Activated effector memory CD4-positive, alpha-beta T cell treated with Interleukin-2 at 50 U/mL for 16 hours (primary cell): ENCODE measurements at places on chromosomes 5 and 9.

DNA sequence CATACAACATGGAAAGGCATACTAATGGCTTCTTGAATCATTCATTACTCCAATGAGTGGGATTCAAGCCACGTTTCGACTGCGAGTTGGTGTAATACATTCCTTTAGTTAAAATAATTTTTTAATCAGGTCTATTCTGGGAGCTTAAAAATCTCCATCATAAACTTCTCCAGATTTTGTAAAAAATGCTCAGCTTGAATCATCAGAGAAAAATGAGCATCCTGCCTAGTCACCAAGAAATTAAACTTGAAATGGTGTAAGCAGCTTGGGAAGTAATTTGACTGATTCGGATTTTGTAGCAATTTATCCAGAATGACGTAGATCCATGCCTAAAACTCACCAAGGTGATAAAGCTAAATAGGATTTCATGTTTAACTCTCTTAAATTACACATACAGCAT, 165.7 kb downstream of the SLCO4C1 start:
- DNase-seq, result no peak

- DNase-seq, result no peak
These were observed 8.2 kb upstream of the AK1 start for GRCh38 chr9:127885508-127886281.

- DNase-seq, result no peak
These were observed 74.7 kb downstream of the VAV2 start for GRCh38 chr9:133917375-133917774.

DNA sequence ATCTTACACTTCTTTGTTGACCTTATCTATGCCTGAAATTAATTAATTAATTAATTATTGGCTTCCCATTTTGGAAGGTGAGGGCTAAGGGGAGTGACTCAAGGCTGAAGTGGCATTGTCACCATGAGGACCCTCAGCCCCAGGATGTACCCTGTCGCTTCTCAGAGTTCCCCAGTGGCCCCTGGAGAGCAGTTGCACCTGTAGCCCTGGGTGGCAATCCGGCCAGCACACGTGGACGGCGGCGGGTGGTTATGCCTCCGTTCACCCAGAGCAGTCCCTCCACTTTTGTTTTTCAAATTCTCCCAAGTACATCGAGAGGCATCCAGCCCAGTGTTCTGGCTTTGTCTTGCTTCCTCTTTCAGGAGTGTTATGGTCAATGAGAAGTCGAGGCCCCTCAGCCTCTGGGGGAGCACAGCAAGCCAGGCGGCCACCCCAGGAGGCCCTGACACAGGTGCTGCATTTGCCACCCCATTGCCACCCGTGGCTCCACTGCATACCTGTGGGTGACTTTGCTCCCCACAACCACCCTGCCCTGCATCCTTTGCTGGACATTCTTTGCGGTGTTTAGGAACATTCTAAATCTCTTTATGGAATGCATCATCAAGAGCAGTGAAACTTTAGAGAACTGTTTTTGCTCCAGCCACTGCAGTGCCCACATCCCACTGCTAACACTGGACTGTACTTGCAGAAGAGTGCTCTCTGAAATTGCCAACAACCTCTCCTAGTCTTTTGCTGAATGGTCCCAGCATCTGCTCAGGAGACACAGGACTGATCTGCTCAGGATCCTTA, 11.5 kb upstream of the IRX2 start:
- no peak for DNase-seq

DNA sequence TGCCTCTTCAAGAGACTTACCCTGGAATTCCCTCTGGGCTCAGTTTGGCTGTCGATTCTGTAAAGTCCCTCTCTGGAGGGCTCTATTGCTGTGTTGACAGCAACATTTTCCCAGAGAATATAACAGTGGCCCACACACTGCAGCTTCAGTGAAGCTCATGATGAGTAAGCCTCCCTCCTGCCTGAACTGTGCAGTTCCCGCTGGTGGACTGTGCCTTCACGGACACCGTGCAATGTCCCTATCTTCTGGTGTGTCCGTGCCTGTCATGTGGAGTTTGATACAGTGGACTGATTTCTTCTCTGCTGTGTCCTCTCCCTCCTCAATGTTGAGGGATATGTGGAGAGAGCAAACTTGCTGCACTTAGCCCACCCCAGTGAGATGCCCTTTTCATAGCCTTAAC, 109.0 kb downstream of the NTRK2 start:
- no peak for DNase-seq

- DNase-seq, result peak; percentile 11
These were observed 6.7 kb upstream of the WNT8A start for GRCh38 chr5:138077064-138077696.

DNA sequence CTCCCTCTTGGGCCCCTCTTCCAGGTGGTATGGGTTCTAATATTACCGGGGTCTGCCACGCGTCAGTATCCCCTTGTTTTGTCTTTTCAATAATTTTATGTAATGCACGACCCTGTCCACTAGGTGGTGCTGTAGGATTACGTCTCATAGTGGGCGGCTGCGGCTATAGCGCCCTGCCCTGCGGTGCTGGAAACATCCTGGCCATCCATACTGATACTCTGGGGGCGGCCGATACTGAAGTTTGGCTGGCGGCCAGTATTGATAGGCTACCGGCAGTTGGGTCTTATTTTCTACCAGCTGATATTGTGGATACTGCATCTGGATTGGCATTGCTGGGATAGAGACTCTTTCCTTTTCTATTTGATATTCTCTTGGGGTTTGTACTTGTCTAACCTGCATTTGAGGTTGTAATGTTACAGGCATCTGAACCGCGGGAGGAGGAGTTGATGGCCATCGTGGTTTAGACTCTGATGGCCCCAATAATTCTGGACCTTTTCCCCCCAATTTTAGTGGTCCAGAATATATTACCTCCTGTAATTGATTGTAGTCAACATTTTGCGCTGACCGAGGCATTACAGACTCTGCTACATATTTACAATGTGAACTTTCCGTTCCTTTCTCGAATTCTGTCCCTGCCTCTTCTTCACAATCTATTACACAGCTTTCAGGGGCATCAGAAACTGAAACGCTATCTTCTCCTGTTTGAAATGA, 3.3 kb upstream of the TMEM141 start:
- DNase-seq, result peak; percentile 49

GRCh38 chr5:3277590-3278196, 317.9 kb upstream of the IRX1 start:
- DNase-seq, result no peak

- DNase-seq, result no peak
These were observed 18.4 kb downstream of the UBE2QL1 start for GRCh38 chr5:6466975-6467567.

DNA sequence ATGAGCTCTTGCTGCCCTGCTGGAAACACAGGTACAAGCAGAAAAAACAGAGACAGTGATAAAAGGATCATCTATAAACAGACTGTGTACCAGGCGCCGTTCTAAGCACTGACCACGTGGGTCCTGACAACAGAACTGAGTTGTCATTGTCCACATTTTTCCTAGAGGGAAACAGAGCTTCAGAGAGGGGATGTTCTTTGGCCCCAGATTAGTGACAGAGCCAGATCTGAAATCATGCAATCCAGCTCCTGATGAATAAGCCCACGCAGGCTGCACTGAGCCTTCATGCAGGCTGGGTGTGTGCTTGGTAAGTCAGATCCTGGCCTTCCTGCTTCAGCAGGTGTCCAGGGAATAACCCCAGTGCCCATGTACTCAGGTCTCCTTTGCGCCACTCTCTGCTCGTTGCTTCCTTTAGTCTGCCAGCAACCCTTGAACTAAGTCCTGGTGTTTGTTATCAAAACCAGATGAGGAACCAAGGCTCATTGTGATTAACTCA, 22.8 kb upstream of the TCF7 start:
- no peak for DNase-seq

DNA sequence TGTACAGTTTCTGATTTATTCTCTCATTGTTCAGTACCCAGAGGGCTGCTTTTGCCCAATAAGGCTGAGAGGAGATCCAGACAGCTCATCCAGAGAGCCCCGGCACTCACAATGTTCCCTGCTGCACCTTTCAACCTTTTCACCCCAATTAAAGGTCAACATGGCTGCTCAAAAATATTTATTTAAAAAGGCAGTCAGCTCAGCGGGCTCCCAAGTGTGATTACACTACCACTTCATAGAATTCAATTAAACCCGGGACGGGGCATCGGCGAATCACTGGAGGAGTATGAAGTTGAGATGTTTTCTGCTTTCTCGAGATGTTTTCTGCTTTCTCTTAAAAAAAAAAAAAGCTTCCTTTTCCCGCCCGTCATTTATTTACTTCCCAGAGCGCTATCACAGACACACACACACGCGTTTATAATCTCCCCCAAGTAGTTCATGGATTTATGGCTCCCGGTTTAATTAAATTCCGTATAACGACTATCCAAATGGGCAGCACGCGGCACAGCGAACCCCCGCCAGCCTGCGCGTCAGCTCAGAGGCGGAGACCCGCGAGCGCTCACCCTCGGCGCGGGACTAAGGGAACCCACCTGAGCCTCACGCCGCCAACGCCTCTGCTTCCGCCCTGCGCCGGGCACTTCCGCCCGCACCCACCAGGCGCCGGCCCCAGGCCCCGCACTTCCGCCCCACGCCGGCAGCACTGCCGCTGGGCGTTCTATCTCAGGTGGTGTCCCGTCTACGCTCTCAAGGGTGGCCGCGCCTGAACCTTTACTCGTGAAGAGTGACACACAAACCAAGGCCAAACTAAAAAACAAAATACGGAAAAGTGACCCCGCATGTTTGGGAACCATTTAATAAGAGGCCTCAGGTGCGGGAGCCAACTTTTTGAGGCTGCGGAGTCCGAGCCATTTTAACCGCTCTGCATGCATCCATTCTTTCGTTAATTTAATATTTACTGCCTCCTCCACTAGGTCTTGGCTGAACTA, at the start of gene C5orf63:
Gene C5orf63, minus strand, starts transcription at position 642 of the 986 bp plus-strand sequence. CDS start 14,507 bp downstream, outside the sequence.
- peak; percentile 63 for DNase-seq

- DNase-seq, result peak; percentile 75
These were observed 526 bp upstream of the GALNT10 start for GRCh38 chr5:154189819-154190594.

DNA sequence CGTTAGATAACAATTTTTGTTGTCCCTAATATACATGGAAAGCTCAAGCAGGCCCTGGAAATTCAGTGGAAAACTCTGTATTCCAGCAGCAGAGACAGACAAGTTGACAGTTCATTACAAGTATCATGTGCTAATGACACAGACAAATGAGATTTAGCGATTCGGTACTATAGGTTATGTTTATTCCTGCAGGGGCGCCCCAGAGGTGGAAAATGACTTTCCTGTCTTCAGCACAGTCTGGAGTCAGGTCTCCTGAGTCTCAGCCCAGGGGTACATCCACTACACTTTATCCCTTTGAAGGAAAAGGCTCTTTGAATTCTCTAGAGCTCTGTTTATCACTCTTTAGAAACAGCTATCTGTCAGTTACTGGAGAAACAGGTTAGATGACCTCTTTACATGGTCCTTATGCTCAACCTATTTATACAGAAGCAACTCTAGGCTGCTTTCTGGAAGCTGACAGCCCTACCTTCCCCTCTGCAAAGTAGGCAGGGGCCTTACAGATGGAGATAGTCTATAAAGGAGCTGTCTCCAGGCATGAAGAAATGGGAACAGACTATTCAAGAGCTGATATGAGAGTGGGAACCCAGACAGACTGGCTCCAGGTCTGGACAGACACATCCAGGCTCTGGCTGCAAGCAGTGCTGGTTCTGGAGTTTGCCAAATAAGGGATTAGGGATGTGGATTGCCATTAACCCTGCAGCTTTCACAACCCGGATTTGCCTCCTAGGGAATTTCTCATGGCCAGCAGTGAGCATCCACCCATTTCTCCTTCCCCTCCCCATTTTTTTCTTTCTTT, 7.2 kb upstream of the SLC31A2 start:
- DNase-seq, result no peak

DNA sequence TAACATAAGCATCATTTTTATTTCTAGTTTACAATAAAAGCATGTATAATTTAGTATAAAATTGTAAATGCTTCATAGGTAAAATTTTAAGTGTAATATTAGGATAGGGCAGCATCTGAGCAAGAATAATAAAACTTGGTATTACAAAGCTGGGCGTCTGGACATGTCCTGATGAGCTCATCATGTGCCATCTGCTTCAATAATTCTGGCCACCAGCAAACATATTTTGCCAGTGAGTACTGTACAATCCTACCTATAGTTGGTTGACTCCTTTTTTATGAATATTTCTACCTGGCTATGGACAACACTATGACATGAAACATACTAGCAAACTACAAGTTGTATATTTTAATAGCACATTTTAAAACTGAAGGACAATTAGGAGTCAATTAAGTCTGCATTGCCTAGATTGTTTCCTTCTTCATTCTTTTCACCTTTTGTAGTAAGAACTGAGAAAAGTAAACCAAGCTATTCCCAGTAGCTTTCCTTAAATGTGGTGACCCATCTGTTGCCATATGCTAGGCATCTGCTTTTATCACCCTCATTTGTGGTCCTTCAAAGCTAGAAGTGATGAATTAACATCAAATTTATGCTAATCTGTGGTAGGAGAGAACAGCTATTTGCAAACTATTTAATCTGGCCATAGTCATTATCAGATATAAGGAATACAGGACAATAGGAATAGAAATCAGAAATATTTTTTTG, 23.4 kb downstream of the LURAP1L start:
- no peak for DNase-seq

- DNase-seq, result no peak
These were observed 25.7 kb downstream of the LRRTM2 start for GRCh38 chr5:138849439-138849838.

DNA sequence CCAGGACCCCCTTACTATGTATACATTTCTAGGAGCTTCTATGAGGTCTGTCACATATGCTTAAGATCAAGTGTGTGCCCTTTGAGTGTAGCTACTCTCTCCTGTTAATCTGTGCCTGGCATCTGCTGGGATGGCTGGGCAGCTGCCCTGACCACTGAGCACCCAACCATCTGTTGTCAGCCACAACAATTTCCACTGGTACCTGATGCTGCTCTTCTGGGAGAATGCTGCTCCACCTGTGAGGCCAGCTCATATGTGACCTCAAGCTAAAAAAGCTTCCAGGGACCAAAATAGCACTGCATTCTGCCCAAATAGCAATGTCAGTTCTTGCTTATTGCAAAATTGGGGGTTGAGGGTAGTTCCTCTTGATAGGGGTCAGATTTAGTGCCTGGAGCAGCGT, 595.6 kb downstream of the RAB3C start:
- DNase-seq, result no peak

DNA sequence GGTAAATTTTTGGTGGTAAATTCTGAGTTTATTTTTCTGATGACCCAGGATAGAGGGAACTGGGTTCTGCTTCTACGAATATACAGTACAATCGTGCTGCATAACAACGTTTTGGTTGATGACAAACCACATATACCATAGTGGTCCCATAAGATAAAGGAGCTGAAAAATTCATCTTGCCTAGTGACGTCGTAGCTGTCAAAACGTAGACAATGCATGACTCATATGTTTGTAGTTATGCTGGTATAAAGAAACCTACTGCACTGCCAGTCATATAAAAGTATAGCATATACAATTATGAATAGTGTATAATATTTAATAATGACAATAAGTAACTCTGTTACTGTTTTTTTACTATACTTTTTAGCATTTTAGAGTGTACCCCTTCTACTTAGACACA, 244.0 kb downstream of the GAS1 start:
- no peak for DNase-seq

- DNase-seq, result no peak
These were observed 37.2 kb downstream of the PDE4D start for GRCh38 chr5:59856358-59856757.

GRCh38 chr5:94544875-94545547, 73.4 kb downstream of the KIAA0825 start:
- no peak for DNase-seq

- no peak for DNase-seq
These were observed 33.1 kb downstream of the FABP6 start for GRCh38 chr5:160262151-160263074.

GRCh38 chr5:102090770-102091169, 205.3 kb downstream of the SLCO4C1 start:
- DNase-seq, result no peak
